CD4-positive, alpha-beta T cell treated with Interleukin-17A for 4 hours (primary cell): ENCODE measurements at places on chromosomes 5 and 9.

GRCh38 chr5:32964261-32964660, 253.1 kb downstream of the NPR3 start:
- no peak for DNase-seq

DNA sequence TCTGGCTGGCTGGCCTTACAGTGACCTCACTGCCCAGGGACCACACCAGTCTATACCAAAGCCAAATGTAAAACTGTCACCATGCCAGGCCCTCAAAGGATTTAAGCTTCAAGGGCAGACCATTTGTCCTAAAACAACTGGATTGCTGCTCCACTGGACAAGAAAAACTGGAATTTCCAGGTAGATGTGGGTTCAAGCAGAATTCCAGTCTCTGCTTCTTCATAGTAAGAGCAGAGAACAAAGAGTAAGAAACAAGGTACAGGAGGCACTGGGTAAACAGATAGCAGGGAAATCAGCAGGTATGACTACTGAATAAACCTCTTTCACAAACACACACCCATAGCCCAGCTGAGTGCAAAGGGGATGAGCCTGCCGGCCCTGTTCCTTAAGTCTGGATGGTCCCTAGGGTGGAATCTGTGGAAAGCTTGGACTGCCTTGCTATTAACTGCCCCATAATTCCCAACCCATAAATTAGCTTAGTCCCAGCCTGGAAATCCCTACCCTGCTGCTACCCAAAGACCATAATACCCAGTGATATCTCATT, 5.5 kb downstream of the B4GALT1 start:
- DNase-seq: no peak

DNA sequence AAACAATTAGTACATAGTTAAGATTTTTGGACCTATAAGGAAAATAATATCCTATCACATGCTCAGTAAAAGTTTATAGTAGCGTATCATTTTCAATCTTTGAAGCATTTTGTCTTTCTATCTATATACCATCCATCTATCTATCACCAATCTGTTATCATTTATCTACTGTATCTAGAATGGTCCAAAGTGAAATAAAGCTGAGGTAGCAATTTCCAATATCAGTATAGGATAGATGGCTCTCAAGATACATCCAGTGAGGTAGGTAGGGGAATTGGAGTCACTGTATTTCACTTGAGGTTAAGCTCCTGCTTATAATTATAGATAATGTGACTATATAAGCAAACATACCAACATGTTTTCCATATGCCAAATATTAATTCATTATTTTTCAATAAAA, 889.1 kb upstream of the CTNND2 start:
- DNase-seq: no peak

GRCh38 chr5:34669931-34670516, 13.9 kb downstream of the RAI14 start:
- no peak for DNase-seq

- DNase-seq: no peak
These were observed 125.8 kb downstream of the DTWD2 start for GRCh38 chr5:118862596-118862995.

DNA sequence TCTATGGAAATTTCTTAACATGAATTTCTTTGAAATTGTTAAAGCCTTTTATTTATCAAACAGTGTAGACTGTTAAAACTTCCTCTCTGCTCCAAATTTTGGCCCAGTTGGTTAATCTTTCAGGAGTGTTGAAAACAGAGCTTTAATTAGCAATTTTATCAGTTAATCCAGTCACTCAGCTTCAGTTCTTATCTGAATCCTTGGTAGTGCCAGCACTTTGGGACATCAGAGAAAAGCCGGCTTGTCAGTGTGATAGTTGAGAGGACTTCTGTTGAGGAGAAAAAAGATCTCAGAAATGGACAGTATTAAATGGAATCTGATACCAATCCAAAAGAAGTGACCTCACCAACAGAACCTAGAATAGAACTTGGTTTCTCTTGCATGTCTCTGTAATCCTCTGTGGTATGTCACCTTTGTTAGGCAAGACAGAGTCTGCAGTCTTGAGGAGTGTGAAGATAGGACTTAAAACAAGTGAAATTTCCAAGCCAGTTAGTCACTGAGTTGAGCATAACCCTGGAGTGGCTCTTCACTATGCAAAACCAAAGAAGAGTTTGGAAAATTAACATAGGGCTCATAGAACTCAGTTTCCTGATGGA, 251.8 kb downstream of the NNT start:
- no peak for DNase-seq

GRCh38 chr5:108910627-108911026, 162.9 kb downstream of the FER start:
- no peak for DNase-seq

- no peak for DNase-seq
These were observed 27.4 kb upstream of the KIF12 start for GRCh38 chr9:114126247-114127060.

GRCh38 chr9:16572005-16572734, 298.3 kb downstream of the BNC2 start:
- no peak for DNase-seq

GRCh38 chr5:151661968-151662732, 24.6 kb downstream of the SPARC start:
- no peak for DNase-seq

- no peak for DNase-seq
These were observed 120.6 kb downstream of the PIK3R1 start for GRCh38 chr5:68336200-68336599.

- DNase-seq: no peak
These were observed 287.4 kb upstream of the IRX4 start for GRCh38 chr5:2169850-2170760.

- no peak for DNase-seq
These were observed 60.8 kb downstream of the HINT1 start for GRCh38 chr5:131104169-131104808.

- DNase-seq: no peak
These were observed 15.4 kb downstream of the IER5L start for GRCh38 chr9:129162497-129163197.

DNA sequence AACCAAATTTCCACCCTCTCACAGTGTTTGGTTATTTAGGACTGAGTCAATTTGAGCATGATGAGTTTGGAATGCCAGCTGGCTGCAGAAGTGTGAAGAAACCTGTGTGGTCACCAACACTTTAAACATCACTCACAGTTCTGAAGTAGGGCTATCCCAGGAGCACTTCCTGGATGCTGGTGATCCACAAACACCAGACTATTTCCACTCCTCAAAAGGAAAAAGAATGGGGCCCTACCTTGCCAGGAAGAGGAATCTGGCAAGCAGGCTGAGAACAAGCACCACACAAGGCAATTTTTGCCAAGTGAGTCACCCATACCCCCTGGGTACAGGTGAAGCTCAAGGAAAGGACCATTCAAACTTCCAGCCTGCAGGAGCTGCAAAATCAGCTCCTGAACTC, 294.2 kb upstream of the PTGER4 start:
- DNase-seq: no peak

- DNase-seq: no peak
These were observed 66.2 kb downstream of the HSPA4 start for GRCh38 chr5:133117912-133118445.

DNA sequence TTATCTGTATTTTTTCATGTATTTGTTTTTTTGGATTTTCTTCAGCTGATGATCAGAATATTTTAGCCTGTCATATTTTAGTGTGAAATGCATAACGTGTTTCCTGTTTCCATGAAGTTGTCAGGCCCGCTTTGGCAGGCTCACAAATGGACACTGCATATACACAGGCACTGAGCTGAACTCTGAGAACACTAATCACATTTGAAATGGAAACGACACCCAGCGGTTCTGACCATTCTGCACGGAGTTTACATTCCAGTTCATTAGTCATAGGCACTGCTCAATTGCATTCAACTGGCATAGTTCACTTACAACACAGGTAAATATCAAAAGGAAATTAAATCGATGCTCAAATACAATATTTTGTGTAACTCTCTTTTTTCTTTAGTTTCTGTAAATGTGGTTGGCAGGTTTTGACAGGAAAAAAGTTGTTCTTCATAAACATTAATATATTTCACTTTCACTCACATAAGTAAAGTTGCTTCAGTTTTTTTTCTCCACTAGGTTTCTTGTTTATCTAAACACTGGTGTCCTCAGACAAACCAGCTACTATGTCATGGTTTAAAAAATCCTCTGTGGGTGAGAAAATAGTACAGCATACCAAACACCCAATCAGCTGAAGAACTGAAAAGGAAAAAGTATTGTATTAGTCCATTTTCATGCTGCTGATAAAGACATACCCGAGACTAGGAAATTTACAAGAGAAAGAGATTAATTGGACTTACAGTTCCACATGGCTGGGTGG, 559.0 kb upstream of the DAP start:
- DNase-seq: no peak

DNA sequence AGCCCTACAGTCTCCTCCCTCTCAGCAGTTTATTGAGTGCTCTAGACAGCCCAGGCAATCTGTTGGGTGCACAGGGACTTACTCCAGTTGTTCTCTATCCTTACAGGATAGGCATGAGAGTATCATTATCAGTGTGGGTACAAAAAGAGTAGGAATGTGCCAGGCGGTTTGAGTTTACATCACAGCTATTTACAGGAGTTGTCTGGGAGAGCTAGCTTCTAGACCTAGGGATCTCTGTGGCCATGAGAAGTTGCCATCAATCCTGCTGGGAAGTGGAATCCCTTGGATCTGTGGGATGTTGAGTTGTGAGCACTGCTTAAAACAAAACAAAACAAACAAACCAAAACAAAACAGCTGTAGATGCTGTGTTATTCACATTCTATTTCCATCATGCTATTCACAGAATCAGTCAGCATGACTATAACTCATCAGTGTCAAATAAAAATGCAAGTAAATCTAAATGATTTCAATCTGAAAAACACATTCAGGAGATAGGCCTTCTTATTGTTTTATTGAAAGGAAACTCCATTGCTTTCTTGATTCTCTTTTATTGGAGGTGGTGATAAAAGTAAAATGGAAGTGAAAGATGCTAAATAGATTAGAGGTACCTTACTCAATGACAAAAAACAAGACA, 552.4 kb upstream of the ZNF608 start:
- DNase-seq: no peak

GRCh38 chr5:44389823-44390143, 563 bp upstream of the FGF10 start:
- no peak for DNase-seq

DNA sequence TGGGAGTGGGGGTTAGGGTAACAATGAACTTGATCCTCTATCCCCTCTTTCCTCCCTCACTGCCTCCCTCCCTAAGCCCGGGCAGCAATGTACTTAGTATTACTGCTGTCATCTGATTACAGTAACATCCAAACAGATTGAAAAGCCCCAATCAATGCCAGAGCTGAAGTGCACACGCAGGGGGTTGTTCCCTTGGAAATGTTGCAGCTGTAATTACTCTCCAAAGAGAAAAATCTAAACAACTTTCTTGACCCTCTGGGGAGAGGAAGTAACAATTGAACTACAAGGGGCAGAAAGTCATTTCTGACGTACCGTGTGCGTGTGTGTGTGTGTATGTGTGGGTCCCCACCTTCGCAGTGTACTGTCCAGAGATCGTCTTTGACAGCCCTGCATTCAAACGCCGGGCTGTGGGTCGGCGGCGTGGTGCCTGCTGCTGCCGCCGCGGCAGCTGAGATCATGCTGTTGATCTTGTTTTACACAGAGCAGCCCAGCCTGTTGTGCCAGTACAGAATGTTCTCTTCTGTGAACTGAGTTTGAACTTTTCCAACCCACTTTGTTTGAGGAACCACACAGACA, 66.0 kb upstream of the KLF9 start:
- DNase-seq: no peak

DNA sequence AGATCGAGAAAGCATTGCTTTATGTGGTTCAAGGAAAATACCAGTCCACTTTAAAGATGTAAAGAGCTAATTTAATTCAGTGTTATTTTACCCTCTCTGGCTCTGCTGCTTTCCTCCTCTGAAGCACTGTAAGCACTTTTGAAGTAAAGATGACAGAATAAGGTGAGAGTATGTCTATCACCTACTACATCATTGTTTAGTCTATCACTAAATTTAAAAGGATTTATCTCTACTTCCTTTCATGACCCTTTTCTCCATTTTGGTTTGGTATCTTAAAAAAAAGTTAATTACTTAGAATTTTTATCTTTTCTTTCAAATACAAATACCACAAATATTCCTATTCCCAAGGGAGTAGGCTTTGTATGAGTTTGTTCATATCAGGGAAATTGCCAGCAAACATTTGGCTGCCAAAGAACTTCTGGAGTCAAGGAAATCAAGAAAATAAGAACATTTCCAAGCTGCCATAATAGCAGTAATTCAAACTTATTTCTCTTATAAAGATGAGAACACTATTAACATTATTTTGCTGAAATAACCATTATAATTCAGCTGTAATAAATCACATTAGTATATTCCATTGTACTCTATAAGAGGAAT, 77.8 kb downstream of the SLC38A9 start:
- no peak for DNase-seq

DNA sequence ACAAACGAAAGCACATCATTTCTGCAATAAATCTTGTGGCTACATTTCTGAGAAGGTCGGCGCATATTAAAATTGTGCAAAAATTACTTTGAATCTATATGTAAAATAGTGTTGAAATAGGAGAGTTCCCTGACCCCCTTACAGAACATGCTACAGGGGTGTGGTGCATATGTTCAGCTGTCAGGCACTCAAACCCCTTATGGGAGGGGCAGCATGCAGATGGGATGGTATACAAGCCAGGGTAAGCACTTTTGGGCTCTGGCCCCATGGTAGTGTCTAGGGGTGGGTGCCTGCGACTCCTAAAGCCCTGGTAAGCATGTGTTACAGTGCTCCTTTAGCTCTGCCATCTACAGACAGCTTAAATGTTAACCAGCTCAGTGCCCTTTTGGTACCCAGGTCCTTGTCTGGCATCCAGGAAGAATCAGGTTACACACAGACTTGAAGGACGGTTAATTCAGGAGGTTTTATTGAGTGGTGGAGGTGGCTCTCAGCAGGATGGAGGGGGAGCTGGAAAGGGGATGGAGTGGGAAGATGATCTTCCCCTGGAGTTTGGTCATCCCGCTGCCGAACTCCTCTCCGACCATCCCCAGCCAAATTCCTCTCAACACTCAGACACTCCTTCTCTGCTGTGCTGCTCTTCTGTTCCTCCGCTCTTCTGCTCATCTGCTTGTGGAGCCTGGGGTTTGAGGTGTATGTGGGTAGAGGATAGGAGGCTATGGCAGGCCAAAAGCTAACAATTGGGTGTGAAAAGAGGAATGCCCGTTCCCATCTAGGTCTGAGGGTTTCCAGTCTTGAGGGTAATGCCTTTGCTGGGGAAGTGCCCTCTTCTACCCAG, 84.6 kb upstream of the RASEF start:
- DNase-seq: no peak

DNA sequence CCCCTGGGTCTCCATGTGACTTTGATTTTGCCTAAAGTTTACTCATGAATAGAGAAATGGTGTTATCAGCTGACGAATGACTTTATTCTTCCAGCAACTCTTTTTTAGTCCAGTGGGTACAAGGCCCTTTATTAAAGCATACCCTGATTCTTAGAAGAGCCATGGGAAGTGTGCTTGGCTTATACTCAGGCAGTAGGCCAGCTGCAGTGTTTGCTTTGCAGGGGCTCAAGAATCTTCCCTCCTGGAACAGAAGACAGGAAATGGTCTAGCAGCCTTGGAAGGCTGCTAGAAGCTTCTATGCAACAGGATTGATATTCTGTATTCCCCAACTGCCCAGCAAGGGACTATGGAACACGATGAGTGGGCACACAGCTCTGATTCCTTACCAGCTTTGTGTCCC, 73.4 kb upstream of the PLPP6 start:
- no peak for DNase-seq
